ENCODE measurements at places on chromosomes 7 and 10.

GRCh38 chr7:74056096-74056915 is 27.3 kb upstream of the LIMK1 start:
- DNase-seq, result no peak

- no peak for DNase-seq
Observed at GRCh38 chr10:108187408-108188012, 1023.0 kb upstream of the SORCS1 start.

DNA sequence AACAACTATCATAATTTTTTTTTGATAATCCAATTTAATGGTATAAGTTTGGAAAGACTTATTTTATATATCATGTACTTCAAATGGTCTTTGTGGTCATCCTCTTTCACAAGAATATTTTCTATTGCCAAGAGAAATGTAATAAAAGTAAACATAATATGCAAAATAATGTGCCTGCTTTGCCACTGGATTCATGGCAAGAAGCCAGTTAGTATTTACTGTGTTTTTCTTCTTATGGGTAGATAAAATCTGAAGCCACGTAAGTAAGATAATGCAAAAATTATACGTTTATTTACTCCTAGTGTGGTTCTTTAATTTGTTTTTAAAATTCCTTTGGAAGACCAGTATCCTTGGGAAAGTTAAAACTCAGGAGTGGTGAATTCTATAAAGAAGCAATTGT is 258.5 kb downstream of the ARL4A start:
- DNase-seq, result no peak

GRCh38 chr7:12777257-12777656 is 89.8 kb downstream of the ARL4A start:
- no peak for DNase-seq

DNA sequence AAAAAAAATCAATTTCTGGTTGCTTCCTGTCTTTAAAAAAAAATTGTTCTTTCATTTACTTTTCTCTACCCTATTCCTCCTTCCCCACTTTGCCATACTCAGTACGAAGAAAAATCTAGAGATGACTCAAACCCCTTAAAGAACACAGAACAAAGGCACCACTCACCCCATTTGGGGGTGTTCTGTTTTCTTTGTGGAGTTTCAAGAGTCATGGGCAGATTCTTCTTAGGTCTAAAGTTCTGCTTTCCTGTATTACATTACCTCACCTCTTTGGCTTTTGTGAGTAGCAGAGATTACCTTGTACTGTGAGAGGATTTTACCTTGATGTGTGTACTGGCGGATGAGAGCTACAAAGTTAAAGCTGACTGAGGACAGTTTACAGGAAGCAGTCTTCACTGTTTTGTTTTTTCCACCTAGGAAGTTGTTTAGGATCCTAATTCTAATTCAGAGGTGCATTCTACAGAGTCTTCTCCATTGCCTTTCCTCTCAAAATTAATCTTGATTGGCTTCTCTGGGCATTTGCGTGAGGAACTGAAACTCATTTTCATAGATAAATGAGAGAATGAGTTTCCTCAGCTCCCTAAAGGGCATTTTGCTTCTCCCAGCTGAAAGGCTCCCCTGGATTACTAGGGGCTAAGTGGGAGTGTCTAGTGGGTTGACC is 20.7 kb downstream of the AVL9 start:
- peak; percentile 58 for DNase-seq

- no peak for DNase-seq
Observed at GRCh38 chr7:101590663-101591435, 38.2 kb downstream of the MYL10 start.

DNA sequence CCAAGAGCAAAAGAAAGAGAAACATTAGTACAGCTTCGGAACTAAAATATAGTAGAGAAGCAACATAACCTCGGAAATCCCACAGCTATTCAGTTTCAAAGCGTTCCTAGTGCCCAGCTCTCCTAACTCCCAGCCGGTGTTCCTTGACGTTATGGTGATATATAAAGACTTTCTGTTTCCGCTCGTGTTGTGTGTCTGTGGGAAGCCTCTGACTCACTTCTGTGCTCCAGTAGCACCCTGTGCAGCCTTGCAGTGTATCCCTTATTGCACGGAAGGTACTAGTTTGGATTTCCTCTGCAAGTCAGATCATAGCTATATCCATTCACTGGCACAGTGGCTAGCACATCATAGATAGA is 535 bp downstream of the ASAH2B start:
- DNase-seq, result peak; percentile 89

DNA sequence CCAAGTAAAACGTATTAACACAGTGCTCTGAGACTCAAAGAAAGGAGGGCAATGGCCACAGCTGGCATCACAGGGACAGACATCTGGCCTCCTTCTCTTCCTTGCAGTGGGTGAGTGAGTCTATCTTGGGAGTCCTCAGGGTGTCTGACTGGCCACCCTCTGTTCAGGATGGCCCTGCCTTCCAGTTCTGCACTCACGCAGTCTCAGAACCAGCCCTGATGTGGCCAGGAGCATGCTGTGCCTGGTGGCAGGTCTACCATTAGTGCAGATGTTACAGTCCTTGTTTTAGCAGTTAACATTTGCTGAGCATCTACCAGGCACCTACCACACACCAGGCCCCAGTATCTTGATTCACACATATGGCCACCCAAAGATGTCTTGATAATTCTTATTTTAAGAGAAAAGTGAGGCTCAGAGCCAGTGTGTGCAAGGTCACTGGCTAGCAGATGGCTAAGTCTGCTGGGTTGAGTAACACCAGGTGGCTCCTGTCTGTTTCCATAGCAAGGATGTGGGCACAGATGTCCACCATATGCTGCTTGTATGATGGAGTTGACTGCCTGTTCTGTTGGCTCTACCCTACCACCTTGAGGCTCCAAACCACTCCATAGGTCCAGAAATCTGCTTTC is 23.2 kb upstream of the ARHGAP22 start:
- DNase-seq, result no peak

GRCh38 chr7:75617634-75618234 is 121.0 kb downstream of the HIP1 start:
- no peak for DNase-seq

- DNase-seq, result no peak
Observed at GRCh38 chr7:7577888-7578287, 11.2 kb downstream of the MIOS start.

- DNase-seq, result no peak
Observed at GRCh38 chr7:107312418-107312817, 143.6 kb downstream of the HBP1 start.

DNA sequence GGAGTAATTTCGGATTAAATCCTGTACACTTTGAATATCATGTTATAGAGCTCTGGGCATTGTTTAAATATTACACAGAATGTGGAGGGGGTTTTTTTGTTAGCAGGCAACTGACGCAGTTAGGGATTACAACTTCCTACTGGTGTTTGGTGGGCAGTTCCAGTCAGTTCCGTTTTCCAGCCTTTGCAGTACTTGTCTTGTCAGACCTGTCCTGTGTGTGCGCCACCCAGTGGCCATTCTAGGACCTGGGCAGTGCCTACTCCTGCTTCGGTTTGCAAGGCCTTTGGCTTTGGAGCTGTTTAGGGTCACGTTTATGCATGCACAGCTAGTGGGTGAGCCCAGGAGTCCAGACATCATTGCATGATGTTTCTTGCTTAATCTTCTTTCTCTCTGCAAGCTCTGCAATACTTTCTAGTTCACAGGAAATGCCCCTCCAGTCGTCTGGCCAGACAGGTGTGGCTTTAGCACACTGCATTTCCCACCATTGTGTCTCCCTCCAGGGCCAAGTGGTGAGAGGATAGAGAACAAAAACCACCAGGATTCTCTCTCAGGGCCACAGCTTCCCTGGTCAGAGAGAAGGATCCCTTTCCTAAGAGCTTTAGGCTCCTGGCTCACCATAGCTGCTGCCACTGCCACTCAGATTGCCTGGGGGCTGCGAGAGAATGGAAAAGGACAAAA is 96.5 kb upstream of the TARP start:
- peak; percentile 82 for DNase-seq

GRCh38 chr7:36283711-36284130 is 105.9 kb upstream of the ANLN start:
- no peak for DNase-seq

DNA sequence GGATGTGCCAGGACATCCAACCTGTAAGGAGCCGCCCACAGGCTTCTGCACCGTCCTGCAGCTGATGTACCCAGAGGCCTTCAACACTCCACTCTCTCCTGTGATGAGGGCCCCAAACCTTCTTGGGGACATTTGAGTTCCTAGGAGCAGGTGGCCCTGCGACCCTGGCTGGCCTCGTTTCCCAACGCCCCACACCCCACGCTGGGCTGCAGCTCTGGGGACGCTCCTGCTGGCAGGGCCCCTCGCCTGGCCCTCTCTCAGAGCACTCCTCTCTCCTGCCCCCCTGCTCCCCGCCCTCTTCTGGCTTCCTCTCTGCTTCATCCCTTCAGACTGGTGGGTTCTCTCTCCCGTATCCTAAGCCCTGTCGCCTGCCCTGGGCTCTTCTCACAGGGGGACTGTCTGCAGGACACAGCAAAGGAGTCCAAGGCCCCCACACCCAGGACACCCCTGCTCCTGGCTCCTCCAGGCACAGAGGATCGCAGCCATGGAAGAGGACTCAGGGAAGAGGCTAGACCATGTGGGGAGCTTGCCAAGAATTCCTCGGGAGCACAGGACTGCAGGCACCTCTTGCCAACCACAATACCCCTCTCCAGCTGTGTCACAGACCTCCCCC is 541.4 kb downstream of the TCERG1L start:
- no peak for DNase-seq

DNA sequence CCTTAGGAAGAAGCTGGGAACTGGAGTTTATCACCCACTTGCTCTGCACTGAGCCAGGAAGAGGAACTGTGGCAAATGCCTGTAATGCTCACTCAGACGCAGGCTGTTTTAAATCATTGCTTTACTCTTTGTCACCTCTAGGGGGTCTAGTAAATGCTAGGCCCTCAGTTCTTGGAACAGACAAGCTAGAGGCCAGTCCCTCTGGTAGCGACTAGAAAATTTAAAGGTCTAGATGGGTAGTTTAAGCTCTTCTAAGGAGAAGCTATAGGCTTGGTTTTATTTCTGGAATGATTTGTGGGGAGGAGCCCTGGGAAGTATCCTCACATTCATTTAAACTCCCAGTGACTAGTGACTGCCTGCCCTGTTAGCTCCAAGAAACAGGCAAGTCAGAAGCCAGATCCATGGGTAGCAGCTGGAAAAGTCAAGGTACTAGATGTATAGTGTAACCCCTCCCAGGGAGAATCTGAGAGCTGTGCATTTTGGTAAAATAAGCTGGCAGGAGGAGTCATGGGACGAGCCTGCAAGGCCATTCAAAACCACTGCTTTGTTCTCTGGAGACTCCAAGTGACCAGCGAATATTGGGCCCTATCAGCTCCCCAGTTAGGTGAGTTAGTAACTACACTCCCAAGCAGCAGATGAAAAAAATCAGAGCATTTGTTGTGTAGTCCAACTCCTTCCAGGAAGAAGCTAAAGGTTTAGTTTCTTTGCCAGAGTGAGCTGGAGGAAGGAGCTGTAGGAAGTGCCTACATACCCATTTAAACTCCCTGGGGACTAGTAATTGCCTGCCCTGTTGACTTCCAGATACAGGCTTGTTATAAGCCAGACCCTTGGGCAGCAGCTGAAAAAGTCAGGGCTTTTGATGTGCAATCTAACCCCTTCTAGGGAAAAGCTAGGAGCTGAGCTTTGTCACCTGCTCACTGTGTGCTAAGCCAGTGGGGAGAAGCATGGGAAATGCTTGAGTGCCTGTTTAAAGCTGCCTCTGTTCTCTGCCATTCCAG is 68.9 kb downstream of the DYNC1I1 start:
- DNase-seq, result no peak

- no peak for DNase-seq
Observed at GRCh38 chr7:13288516-13288915, 601.1 kb downstream of the ARL4A start.

GRCh38 chr10:108465871-108466641 is 1301.5 kb upstream of the SORCS1 start:
- DNase-seq, result peak; percentile 7

- DNase-seq, result no peak
Observed at GRCh38 chr10:116840389-116841075, 8.8 kb upstream of the ENO4 start.

GRCh38 chr7:1673581-1674118 is 3.6 kb downstream of the ELFN1 start:
- no peak for DNase-seq

DNA sequence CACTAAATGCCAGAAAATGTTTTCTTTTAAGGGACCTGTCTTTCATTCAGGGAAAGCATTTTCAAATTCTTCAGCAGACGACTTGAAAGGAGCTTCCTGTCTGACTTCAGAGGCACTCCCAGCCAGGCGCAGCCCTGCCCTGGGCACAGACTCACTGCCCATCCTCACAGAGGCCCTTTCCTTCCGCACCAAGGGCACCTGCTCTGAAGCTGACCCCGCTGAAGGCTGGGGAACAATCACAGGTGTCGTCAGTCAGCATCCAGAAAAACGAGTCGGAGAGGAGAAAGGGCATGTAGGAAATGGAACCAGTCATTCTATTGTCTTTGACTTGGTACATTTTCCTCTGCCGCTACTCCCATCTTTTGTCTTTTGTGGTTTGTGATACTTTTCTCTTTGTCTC is 125.3 kb upstream of the PARD3 start:
- no peak for DNase-seq

DNA sequence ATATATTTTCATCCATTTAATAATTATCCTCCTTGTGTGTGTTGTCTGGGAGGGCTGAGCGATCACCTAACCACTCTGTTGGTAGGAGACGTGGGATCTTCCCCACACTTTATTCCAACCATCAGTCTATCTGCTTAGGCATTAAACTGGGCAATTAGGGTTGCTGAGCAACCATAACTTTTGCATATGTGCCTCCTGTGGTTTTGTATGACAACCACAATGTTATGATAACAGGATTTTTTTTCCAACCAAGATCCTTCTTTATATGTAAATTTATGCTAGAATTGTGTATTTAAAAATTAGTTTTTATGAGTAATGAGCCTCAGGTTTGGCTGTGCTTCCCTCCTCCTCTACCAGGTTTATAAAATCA is 495.0 kb upstream of the MGMT start:
- no peak for DNase-seq

DNA sequence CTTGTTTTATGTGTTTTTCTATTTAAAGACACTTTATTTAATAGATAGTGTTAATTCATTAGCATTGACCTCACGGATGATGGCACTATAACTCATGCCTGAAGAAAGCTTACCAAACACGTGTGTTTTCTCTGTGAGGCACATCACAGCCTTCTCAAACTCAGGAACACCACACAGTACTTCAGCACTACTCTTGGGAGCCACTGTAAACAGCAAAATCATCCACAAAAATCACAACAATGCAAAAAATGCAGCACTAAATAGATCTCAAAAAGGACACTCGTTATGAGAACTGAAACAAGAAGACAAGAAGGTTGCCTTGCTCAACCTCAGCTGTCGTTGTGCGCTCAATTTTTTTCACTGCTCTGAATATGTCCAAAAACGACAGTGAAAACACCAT is 12.0 kb upstream of the PARP12 start:
- peak; percentile 20 for DNase-seq

- DNase-seq, result no peak
Observed at GRCh38 chr10:31460242-31460641, 141.2 kb downstream of the ZEB1 start.

GRCh38 chr10:86372784-86373239 is 6.2 kb upstream of the GRID1 start:
- DNase-seq, result no peak

DNA sequence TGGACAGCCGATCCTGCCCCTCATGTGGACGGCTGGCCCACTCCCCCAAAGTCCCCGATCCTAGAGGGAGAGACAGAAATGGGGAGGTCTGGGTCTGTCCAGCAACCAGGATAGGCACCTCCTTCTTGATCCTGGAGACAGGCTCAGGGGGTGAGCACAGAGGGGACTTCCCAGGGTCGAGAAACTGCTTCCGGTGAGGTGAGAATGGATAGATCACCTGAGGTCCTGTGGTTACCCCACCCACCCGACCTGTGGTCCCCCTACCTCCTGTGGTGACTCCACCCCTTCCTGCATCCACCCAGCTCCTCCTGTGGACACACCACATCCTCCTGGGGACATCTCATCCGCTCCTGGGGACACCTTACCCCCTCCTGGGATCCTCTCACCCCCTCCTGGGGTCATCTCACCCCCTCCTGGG is 27.4 kb upstream of the RASGEF1A start:
- no peak for DNase-seq

All from astrocyte of the spinal cord (primary cell).